ENCODE measurements at places on chromosomes 12 and 14.
A peak's percentile ranks its signal among the peaks of the same experiment; 100 is the strongest.

DNA sequence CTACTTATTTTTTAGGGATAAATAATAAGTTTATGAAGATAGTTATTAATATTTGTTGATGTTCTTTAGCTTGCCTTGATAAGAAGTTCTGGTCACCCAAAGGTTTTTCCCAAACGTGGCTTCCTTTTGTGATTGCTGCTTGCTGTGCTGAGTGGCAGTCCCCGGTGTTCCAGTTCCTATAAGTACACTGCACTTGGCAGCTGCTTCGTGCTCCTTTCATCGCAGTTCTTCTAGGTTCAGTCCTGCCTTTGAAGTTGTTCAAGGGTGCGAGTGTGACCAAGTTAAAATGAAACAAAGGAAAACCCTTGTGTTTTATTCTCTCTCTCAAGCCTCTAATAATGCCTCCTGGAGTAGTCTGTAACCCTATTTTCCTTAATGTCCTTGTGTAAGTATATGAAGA lies 128.5 kb upstream of the ATF1 start:
- no peaks in the 10 kb centered on the region for H3K36me3 ChIP-seq
- no peak overlapping the region for H3K27ac ChIP-seq
- peaks cover 13% of the 10 kb centered on the region for H3K4me1 ChIP-seq
- H3K4me3 ChIP-seq, result no peak overlapping the region

GRCh38 chr12:127771546-127771945 lies 495.4 kb upstream of the TMEM132C start:
- no peak overlapping the region for H3K27ac ChIP-seq
- no peaks in the 10 kb centered on the region for H3K36me3 ChIP-seq
- DNase-seq, result no peak
- H3K27me3 ChIP-seq, result no peaks in the 10 kb centered on the region
- H3K4me3 ChIP-seq, result no peak overlapping the region

- no peaks in the 10 kb centered on the region for H3K36me3 ChIP-seq
- no peak overlapping the region for H3K27ac ChIP-seq
- H3K27me3 ChIP-seq, result no peaks in the 10 kb centered on the region
- H3K4me3 ChIP-seq, result no peak overlapping the region
- DNase-seq, result no peak
- H3K4me1 ChIP-seq, result no peaks in the 10 kb centered on the region
Observed at GRCh38 chr12:93698307-93699092, 21.3 kb downstream of the CRADD start.

DNA sequence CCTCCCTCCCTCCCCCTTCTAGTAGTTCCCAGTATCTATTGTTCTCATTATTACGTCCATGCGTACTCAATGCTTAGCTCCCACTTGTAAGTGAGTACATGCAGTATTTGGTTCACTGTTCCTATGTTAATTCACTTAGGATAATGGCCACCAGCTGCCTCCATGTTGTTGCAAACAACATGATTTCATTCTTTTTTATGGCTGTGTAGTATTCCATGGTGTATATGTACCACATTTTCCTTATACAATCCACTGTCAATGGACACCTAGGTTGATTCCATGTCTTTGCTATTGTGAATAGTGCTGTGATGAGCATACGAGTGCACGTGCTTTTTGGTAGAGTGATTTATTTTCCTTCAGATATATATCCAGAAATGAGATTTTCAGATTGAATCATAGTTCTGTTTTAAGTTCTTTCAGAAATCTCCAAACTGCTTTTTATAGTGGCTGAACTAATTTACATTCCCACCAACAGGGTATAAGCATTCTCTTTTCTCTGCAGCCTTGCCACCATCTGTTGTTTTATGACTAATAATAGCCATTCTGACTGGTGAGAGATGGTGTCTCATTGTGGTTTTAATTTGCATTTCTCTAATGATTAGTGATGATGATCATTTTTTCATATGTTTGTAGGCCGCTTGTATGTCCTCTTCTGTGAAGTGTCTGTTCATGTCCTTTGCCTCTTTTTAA lies 17.9 kb upstream of the CLEC7A start:
- H3K4me3 ChIP-seq, result no peak overlapping the region
- H3K4me1 ChIP-seq, result no peaks in the 10 kb centered on the region
- no peaks in the 10 kb centered on the region for H3K36me3 ChIP-seq
- H3K27me3 ChIP-seq, result no peaks in the 10 kb centered on the region

DNA sequence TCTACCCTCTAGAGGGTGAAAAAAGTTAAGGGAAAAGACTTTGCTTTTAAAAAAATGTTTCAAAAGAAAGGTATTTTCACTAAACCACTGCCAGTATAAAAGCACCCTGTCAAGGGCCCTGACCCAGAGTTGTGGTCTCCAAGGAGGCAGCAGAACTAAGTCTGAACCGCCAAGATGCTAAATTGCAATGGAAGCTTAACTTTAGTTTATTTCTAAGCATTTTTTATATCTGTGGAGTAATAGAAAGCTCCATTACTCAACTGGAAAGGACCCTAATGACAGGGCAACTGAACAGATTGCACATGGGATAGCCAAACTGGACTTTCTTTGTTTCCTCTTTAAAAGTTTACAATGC lies 379.8 kb downstream of the NAV3 start:
- no peak overlapping the region for H3K4me3 ChIP-seq
- DNase-seq, result no peak
- H3K4me1 ChIP-seq, result no peaks in the 10 kb centered on the region
- no peak overlapping the region for H3K27ac ChIP-seq
- no peaks in the 10 kb centered on the region for H3K36me3 ChIP-seq

GRCh38 chr14:67357186-67357968 lies 2.2 kb downstream of the ATP6V1D start:
- no peak overlapping the region for H3K4me3 ChIP-seq
- no peak overlapping the region for H3K27ac ChIP-seq
- H3K27me3 ChIP-seq, result no peaks in the 10 kb centered on the region

DNA sequence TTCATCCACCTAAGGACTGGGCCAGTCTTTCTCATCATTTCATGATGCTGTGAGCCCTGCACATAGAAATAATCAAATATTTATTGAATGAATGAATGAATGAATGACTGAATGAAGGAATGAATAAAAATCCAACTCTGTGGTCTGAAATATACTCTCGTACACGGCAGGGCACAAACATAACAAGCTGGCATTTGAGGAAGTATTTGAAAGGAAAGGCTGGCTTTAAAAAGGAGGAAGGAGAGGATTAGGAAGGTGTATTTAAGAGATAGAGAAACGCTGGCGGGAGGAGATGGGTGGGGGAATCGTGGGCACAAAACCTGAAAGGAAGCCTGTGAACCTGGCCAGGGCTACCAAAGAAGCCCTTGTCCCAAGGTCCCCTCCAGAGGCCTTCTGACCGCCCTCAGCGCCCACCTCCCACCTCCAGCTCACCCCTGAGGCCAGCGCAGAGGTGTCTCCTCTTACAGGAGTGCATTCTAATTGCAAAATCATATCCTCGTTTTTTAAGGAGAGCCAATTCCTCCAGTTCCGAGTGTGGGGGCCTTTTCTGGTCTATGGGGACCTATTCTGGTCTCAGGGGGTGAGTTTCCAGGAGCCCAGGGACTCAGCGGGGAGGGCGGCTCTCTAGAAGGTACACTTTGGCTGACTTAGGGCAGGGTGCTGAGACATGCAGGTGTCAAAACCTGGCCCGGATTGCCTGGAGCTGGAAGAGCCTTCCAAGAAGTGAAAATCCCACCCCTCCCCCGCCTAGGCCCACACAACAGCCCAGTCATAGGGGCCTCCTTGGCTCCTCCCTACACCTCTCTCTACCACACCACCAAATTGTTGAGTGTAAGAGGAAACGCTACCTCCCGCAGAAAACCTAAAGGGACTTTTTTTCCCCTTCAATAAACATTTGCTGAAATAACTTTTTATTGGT lies 8.7 kb upstream of the JDP2 start:
- H3K4me1 ChIP-seq, result peaks cover 21% of the 10 kb centered on the region
- no peaks in the 10 kb centered on the region for H3K36me3 ChIP-seq
- H3K4me3 ChIP-seq, result no peak overlapping the region
- no peak for DNase-seq

DNA sequence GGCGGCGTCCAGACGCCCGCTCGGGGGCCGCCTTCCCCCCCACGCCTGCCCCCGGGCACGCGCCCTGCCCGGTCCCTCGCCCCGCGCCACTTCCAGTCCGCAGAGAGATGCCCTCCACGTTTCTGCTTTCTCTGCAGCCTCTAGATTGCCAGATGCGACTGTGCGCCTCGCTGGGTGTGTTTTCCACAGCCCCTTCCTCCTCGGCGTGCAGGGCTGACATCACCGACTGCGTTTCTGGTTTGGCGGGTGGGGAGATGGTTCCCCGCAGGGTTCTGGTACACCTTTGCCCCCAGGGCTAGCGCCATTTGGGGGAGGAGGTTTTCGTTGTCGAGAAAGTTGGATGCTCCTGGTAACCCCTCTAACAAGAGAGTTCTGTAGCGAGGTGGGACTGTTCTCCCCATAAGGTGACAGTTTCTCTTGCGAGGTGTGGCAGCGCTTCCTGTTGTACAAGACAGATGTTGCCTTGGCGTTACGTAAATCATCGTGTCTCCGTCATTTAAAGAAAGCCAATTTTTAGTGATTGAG lies 1.5 kb downstream of the CALM1 start:
- H3K4me1 ChIP-seq, result no peaks in the 10 kb centered on the region
- H3K27ac ChIP-seq, result peak overlapping the region; percentile 80
- peaks cover 5% of the 10 kb centered on the region for H3K36me3 ChIP-seq

DNA sequence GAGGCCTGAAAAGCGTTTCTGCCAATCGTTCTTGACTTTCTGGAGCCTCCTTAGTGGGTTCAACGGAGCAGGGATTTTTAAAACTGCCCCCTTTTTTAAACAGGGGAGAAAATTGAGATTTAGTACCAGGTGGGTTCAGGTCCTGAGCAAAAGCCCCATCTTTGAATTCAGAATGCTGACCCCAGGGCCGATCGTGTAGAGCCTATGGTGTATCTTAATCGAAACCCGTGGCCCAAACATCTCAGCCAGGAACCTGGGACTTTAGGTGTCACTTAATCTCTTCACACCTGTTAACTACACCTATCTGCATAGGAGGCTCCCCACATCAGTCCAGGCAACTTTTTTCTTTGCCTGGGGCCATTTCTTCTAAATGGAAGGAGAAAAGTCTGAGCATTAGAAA lies 6.4 kb upstream of the TBX5 start:
- H3K4me3 ChIP-seq, result no peak overlapping the region
- H3K36me3 ChIP-seq, result no peaks in the 10 kb centered on the region
- peaks cover 43% of the 10 kb centered on the region for H3K27me3 ChIP-seq
- no peak for DNase-seq
- H3K27ac ChIP-seq, result no peak overlapping the region

GRCh38 chr14:64508215-64508776 lies 3.7 kb downstream of the ZBTB1 start:
- no peaks in the 10 kb centered on the region for H3K27me3 ChIP-seq
- no peak overlapping the region for H3K27ac ChIP-seq
- no peak overlapping the region for H3K4me3 ChIP-seq
- DNase-seq, result no peak

DNA sequence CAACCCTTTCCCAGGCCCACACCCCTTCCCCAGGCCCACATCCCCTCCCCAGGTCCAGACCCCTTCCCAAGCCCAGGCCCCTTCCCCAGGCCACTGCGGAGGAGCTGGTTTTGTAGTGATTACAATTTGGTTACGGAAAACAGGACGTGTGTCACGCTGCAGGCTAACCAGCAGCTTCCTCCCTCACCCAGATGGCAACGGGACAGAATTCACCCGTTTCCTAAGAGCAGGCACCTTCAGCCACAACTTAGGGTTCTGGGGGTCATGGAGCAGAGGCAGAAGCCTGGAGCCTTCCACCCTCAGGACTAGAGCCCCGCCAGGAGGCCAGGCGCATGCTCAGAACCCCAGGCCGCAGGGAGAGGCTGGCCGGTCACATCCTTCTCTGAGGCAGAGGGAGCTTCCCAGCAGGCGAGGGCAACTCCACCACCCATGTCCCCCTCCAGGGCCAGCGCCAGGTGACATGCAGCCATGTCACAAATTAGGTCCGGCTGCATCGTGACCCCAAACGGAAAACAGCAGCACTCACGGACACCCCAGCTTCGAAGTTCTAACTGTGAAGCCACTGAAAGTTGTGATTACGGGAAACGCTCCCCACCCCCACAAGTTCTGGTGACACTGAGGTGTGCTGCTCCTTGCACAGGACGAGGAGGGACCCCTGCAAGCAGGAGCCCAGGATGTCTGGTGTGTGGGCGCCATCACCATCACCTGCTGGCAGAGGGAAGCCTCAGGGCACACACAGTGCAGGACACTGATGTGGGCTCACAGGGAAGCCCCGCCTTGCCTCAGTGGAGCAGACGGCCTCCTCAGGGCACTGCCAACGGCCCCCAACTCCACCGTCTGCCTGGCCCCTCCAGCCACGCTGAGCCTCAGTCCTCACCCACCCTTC lies 7.7 kb downstream of the BRF1 start:
- no peaks in the 10 kb centered on the region for H3K27me3 ChIP-seq
- no peak overlapping the region for H3K4me3 ChIP-seq
- no peak for DNase-seq
- H3K4me1 ChIP-seq, result peaks cover under 1% of the 10 kb centered on the region
- H3K27ac ChIP-seq, result no peak overlapping the region

DNA sequence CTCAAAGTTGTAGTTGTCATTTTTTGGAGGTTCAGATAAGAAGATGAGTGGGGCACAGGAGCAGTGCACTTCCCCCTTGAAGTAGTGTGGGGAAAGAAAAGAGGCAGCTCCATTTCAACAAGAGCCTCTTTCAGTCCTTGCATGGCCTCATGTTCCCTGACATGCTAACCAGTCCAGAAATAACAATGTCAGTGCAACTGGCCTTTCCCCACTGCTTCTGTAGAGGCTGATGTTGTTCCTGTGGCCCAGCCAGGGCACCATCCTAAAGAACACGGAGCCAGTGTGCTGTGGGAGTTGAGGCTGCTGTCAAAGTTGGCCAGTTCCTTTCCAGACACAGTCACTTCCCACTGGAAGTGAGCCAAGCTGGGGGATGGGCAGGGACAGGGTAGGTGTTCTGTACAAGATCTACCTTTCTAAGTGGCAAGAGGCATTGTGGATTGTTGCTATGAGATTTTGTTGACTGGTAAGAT lies 77.7 kb upstream of the SLC38A2 start:
- DNase-seq, result peak; percentile 66
- peaks cover 24% of the 10 kb centered on the region for H3K4me1 ChIP-seq
- no peaks in the 10 kb centered on the region for H3K27me3 ChIP-seq

DNA sequence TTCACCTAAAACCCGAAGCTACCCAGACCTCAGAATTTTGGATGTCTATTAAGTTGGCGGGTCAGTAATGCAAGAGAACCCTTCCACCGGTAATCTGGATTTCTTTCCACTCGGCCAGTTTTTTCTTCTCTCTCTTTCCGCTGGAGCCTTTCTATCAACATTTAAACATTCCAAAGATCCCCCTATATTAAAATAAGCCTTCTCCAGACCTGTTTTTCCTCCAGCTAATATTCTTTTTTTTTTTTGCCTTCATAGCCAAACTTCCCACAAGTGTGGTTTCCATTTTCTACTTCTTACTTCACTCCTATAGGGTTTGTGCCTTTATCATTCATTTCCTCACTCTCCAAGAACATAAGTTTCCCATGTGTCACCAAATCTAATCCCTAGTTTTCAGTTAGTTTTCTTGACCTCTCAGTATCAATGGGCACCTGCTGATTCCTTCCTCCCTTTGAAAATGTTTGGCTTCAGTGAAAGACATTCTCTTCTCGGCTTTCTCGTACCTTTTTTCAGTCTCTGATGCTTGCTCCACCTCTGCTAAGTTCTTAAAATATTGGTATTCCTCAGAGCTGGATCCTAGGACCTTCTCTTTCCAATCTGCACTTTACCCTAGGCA lies 583 bp upstream of the SDR39U1 start:
- DNase-seq, result no peak
- H3K36me3 ChIP-seq, result no peaks in the 10 kb centered on the region

GRCh38 chr12:69490920-69491643 lies 20.9 kb downstream of the FRS2 start:
- H3K4me3 ChIP-seq, result no peak overlapping the region
- H3K27me3 ChIP-seq, result no peaks in the 10 kb centered on the region
- H3K4me1 ChIP-seq, result no peaks in the 10 kb centered on the region
- DNase-seq, result no peak
- no peaks in the 10 kb centered on the region for H3K36me3 ChIP-seq

Data from right lobe of liver (tissue), 6 donors.